ENCODE measurements at places on chromosomes 3 and 15. TPM values are rescaled to one million over a fixed set of nuclear protein-coding genes. Genes with fewer than 3 reads are reported as not detected.

GRCh38 chr3:191070762-191071403 lies 128.2 kb upstream of the OSTN start:
- H3K4me3 ChIP-seq = no peak overlapping the region
- no peak for DNase-seq
- H3K27me3 ChIP-seq = no peaks in the 10 kb centered on the region
- H3K36me3 ChIP-seq = no peaks in the 10 kb centered on the region
- H3K27ac ChIP-seq = no peak overlapping the region
- H3K4me1 ChIP-seq = peaks cover 9% of the 10 kb centered on the region

SMCO1 gene
- not detected for total RNA-seq

GRCh38 chr3:28989646-28990089 lies 291.2 kb upstream of the RBMS3 start:
- no peak overlapping the region for H3K27ac ChIP-seq
- H3K36me3 ChIP-seq = peaks cover 3% of the 10 kb centered on the region
- H3K27me3 ChIP-seq = no peaks in the 10 kb centered on the region
- H3K4me1 ChIP-seq = no peaks in the 10 kb centered on the region

BNC1 gene
- total RNA-seq = 54.0 TPM

SLC38A3 gene
- total RNA-seq = 2.5 TPM

DNA sequence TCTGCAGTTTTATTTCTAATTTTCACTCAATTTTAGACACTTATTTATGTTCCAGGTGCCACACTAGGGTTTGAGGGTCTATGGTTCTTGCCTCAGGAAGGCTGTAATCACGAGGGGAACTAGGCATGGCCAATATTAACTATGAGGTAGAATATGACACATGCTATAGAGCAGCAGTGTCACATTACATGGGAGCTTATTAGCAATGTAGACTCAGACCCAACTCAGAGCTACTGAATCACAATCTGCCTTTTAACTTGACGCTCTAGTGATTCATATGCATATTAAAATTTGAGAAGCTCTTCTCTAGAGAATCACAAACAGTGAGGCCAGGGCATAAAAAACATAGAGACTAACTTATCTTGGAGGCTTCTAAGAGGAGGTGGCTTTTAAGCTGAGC lies 32.8 kb upstream of the MRPL3 start:
- no peak overlapping the region for H3K4me3 ChIP-seq
- peaks cover 31% of the 10 kb centered on the region for H3K27me3 ChIP-seq
- no peak for DNase-seq
- no peaks in the 10 kb centered on the region for H3K4me1 ChIP-seq

PDCD10 gene
- 36.9 TPM for total RNA-seq

DNA sequence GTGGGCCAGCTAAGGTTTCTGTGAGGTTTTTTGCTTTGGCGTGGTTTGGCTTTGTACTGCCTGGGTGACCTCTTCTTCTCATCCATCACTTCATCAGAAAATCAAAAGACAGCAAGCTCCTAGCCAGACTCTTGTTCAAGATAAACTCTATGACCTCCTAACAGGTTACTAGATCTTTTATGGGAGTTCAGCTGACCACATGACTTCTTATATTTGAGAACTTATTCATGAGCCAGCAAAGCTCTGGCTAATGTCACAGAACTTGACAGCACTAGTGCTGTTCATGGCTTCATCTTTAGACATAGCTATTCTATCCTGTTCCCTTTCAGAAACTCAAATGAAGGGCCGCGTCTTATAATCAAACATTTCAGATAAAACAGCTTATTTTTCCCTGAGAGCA lies 527.1 kb upstream of the GOLIM4 start:
- H3K27me3 ChIP-seq = no peaks in the 10 kb centered on the region
- H3K27ac ChIP-seq = peak overlapping the region; percentile 74
- H3K4me1 ChIP-seq = peaks cover 77% of the 10 kb centered on the region
- peaks cover 11% of the 10 kb centered on the region for H3K36me3 ChIP-seq

GRCh38 chr3:101154401-101154800 lies 161.2 kb upstream of the ABI3BP start:
- no peaks in the 10 kb centered on the region for H3K4me1 ChIP-seq
- H3K4me3 ChIP-seq = no peak overlapping the region
- peaks cover 16% of the 10 kb centered on the region for H3K27me3 ChIP-seq
- no peaks in the 10 kb centered on the region for H3K36me3 ChIP-seq
- H3K27ac ChIP-seq = no peak overlapping the region

- H3K27me3 ChIP-seq = no peaks in the 10 kb centered on the region
- peaks cover 12% of the 10 kb centered on the region for H3K4me1 ChIP-seq
- no peaks in the 10 kb centered on the region for H3K36me3 ChIP-seq
- no peak overlapping the region for H3K4me3 ChIP-seq
- no peak overlapping the region for H3K27ac ChIP-seq
These were observed 133.7 kb downstream of the GADL1 start for GRCh38 chr3:30760737-30761136.

GRCh38 chr3:152245498-152246170 lies 23.1 kb upstream of the MBNL1 start:
- no peak overlapping the region for H3K27ac ChIP-seq
- H3K4me3 ChIP-seq = no peak overlapping the region
- no peak for DNase-seq
- H3K27me3 ChIP-seq = no peaks in the 10 kb centered on the region
- peaks cover 6% of the 10 kb centered on the region for H3K4me1 ChIP-seq

Measured in mesothelial cell of epicardium (in vitro differentiated cells).